ENCODE measurements at places on chromosomes 5 and 9. TPM values are rescaled to one million over a fixed set of nuclear protein-coding genes. Genes with fewer than 3 reads are reported as not detected.

The IGIP gene
- total RNA-seq, result 19.0 TPM

The COL23A1 gene
- 2.6 TPM for total RNA-seq

The LPAR1 gene
- total RNA-seq, result 24.6 TPM

The NFIL3 gene
- total RNA-seq, result 74.9 TPM

The PRUNE2 gene
- total RNA-seq, result 12.0 TPM

The TIMD4 gene
- not detected for total RNA-seq

The SPATA31C1 gene
- total RNA-seq, result not detected

The ORM2 gene
- total RNA-seq, result 2.9 TPM

The GRIN3A gene
- total RNA-seq, result not detected

The RETREG1 gene
- total RNA-seq, result 51.5 TPM

The PIP5KL1 gene
- total RNA-seq, result 2.2 TPM

The RELL2 gene
- 4.0 TPM for total RNA-seq

The ZFP62 gene
- 49.6 TPM for total RNA-seq

The CCDC171 gene
- 8.8 TPM for total RNA-seq

The HAPLN1 gene
- total RNA-seq, result not detected

DNA sequence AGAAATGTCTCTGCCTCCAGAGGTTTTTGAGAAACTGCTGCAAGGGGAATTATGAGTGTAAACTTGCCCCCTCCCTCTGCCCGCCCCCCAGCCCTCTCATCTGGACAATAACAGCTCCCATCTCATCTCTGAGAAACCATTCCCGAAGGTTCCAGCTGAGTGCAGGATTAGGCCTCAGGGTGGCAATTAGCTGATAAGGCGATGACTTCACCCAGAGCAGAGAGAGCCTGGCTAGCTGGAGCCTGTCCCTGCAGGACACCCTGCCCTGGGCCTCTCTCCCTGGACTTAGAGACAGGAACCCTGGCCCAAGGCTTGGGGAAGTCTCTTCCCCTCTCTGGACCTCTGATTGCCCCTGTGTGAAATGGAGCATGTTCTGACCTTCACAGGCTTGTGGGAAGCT, 45.7 kb upstream of the HAND1 start:
- no peak for DNase-seq

DNA sequence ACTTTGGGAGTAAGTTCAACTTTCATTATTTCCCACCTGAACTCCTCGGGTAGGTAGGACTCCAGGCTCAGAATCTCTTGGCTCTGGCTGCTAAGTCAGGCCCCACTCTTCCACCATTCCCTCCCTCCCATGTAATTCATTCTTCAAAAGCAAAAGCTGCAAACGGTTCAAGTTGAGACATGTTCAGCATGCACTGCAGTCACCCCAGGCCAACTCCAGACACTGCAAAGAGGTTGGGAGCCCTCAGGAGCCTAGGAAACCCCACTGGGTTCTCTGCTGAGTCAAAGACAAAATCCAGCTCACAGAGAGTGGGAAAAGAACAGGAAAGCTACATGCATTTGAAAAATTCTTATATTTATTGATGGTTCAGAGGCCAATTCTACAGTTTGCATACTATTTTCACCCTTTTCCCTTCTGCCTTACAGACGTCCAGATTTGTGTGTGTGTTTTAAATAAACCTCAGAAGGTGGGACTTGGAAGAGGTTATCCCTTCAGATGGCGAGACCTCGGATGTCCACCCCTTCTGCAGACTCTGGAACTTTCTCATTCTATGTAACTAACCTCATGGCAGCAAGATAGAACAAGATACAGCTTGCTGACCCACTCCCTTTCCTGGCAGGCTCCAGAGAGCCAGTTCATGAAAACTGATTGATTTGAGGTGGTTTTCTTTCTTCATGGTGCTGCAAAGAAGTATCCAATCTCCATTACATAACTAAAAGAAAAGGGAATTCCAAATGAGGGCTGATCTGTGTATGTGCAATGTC, 65.7 kb upstream of the EQTN start:
- no peak for DNase-seq

GRCh38 chr5:178372142-178372571, 139.6 kb upstream of the PHYKPL start:
- DNase-seq, result no peak

DNA sequence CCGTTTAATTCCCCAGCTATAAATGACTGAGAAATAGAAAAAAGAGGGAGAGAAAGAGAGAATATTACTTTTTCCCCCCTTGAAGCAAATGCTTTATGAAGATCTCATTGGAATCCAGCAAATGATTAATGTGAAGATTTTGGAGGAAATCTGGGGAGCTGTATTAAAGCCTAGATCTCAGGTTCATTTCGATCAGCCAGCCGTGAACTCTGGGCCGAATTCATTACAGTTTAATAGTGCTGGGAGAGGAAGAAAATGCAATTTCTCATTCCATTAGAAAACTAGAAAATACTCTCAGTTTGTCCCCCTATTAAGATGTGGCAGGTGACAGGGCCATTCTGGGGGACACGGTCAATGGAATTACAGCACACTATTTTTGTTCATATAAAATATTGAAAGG, 4.8 kb downstream of the OTP start:
- DNase-seq, result no peak

DNA sequence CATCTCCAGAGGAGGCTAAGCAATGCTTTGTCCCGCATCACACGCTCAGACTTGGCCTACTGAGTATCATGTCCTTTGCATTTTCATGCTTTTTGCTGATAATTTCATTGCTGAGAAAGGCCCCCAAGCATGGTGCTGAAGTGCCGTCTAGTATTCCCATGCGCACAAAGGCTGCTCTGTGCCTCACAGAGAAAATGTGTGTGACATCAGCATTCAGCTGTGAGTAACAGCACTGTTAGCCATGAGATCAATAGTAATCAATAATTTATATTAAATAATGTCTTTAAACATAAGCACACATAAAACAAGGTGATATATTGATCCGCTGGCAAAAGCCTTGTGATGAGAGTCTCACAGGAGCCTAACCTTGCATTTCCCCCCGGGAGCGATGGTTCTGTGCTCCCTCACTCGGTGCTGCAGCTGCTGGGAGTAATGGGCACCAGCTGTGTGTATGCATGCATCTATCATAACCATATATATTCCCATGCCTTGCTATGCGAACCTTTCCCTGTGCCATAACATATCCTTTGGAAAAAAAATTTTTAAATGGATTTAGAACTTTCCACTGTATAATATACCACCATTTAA, 50.4 kb upstream of the RNF130 start:
- DNase-seq, result no peak

DNA sequence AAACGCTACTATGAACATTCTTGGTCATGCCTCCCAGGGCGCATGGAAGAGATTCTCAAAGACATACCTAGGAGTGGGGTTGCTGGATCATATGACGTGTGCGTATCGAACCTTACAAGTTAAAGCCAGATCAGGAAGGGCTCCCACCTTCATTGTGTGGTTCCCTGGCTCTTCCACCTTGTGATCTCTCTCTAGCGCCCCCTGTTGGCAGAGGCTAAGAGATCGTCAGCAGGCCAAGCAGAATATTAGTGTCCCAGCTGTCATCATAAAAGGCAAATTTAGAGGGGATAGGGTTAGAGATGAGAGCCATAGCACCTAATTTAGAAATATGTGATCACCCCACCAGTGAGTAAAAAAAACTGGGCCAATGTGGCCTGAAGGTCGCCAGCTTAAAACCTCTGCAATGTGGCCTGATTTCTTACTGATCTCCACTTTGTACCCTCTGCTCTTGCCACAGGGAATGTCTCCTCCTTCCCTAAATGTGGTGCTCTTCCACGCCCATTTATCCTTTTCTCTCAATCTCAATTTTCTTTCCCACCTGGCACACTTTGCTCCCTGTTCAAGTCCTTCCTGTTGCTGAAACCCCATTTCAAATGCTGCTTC, 91.7 kb upstream of the SHB start:
- no peak for DNase-seq

GRCh38 chr5:131206061-131206460, 35.3 kb downstream of the LYRM7 start:
- DNase-seq, result no peak

DNA sequence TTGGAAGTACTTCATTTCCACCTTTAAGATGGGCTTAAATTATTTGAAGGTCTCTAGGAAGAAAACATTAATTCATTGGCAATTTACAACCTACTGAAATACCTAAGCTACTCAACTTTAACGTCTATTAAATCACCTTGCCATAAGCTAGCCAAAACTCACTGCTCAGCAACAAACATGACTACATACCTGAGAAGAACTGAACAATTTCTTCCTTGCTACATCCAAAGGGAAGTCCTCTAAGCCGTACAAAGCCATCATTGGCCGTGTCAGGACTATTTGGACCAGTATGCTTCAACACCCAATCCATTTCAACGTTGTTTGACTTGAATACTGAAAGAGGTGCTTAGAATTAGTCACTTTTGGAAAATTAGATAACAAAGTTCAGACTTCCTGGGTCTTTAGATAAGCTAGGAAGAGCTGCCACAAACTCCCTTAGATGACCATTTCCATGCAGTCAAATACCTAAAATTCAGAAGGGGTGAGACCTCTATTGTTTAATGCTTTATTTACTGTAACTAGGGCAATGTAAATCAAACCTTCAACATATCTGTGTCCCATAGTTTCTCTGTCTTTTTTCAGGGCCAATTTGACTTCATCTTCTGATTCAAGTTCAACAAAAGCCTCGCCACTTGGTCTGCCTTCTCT, 2.6 kb downstream of the HNRNPH1 start:
- DNase-seq, result no peak

DNA sequence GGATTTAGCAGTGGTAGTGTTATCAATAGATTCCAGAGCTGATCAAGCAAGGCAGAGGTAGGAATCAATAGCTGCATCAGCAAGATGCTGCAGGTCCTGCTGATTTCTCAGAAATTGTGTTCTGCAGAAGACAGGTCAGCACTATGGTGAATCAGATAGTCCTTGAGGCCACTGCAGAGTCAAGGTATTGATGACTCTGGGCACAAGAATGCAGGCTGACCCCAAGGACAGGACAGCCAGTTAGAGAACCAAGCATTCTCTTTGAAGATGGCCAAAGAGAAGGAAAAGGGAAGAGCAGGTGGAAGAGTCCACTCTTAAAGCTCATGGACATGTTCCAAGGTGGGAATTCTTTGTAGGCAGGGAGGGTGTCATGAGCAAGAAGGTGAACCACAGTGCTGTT, 28.0 kb downstream of the PRUNE2 start:
- no peak for DNase-seq

GRCh38 chr9:71692337-71692736, 76.0 kb downstream of the CEMIP2 start:
- no peak for DNase-seq

- no peak for DNase-seq
Observed at GRCh38 chr5:87116825-87117512, 150.7 kb upstream of the RASA1 start.

DNA sequence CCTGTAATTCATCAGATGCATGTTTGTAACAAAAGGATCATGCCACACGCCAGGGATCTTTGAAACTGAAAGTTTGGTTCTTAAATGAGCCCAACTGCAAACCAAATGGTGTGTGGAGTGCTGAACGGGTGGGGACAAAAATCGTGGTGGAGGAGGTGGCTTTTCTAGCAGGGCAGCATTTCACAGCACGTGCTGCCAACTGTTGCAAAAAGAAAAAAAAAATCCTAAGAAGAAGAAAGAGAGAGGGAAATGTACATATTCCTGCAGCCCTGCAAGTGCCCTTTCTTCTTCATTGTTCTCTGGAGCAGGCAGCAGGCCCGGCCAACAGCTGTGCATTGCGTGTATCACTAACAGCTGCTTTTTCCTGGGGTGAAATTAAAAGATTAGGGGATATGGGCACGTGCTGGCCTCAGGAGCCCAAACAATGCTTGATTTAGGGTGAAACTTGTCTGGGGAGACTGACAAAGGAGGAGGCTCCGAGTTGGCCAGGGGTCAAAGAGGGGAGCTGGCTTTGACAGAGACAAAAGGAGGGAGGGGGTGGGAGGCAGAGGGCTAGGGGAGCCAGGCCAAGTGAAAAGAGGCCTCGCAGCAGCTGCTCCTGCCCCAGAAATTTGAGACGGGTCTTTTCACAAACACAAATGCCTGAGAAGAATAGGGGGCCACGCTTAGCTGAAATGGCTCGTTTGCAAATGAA, 73.0 kb downstream of the GADD45G start:
- no peak for DNase-seq

- no peak for DNase-seq
Observed at GRCh38 chr5:33994845-33995244, 10.4 kb upstream of the SLC45A2 start.

- DNase-seq, result no peak
Observed at GRCh38 chr9:134773842-134774241, 106.8 kb upstream of the FCN2 start.

DNA sequence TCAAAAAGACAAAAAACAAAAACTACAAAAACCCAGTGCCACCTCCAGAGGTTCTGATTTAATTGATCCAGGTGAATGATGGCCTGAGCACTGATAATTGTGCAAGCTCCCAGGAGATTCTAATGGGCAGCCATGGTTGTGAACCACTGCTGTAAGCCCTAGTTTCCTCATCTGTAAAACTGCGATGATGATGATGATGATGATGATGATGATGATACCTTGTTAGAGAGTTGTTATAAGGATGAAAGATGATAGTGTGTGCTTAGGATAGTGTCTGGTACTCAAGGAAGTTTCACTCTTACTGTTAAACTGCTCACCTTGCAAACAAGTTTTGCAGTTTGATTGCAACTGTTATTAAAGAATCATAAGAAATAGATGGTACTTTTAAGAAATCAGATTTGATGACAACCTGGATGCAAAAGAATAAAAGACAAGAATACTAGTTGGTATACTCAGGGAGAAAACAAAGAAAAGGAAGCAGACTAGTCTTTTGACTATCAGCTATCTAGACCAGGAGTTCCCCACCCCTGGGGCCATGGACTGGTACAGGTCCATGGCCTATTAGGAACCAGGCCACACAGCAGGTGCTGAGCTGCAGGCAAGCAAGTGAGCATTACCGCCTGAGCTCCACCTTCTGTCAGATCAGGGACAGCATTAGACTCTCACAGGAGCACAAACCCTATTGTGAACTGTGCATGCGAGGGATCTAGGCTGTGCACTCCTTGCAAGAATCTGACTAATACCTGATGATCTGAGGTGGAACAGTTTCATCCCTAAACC, 98.0 kb downstream of the OR2K2 start:
- no peak for DNase-seq

GRCh38 chr5:160152901-160153300, 33.7 kb upstream of the PWWP2A start:
- DNase-seq, result no peak

- DNase-seq, result no peak
Observed at GRCh38 chr5:17951392-17952169, 317.3 kb downstream of the TAF11L14 start.

GRCh38 chr5:142439207-142439860, 114.5 kb upstream of the SPRY4 start:
- no peak for DNase-seq

DNA sequence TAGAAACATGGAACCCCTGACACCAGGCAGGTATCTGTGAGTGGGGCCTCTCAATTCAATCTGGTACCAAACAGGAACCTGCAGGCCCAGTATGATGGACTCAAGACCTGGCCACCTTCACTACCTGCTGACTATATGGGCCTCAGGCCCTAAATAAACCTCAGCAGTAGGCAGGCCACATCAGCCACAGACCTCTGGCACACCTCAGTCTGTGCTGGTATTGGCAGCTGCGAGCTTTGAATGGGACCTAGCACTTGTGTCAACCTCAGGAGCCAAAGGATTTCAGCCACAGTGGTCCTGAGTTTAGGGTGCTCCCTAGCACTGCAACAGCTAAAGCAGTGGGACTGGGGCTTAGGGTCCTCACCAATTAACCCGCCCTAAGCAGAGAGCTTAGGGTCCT, 325.5 kb downstream of the ZNF608 start:
- DNase-seq, result no peak

Measured in breast epithelium (tissue), 4 donors.